ENCODE measurements at places on chromosomes 7 and 10.

DNA sequence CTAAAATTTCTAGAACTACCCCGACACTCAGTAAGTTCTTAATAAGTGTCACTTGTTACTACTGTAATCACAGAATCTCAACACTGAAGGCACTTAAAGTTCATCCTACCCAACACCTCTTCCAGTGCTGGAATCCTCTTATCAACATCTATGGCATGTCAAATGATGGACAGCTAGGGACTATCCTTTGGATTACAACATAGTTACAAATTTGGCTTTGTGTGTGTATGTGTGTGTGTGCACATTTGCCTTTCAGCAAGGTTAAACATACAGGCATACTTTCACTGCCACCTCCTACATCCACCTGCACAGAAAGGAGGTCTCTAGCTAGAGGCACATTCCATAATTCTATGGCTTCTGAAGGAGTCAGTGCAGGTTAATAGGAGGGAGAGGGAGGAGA lies 25.8 kb downstream of the PTTG1IP2 start:
- DNase-seq = no peak

DNA sequence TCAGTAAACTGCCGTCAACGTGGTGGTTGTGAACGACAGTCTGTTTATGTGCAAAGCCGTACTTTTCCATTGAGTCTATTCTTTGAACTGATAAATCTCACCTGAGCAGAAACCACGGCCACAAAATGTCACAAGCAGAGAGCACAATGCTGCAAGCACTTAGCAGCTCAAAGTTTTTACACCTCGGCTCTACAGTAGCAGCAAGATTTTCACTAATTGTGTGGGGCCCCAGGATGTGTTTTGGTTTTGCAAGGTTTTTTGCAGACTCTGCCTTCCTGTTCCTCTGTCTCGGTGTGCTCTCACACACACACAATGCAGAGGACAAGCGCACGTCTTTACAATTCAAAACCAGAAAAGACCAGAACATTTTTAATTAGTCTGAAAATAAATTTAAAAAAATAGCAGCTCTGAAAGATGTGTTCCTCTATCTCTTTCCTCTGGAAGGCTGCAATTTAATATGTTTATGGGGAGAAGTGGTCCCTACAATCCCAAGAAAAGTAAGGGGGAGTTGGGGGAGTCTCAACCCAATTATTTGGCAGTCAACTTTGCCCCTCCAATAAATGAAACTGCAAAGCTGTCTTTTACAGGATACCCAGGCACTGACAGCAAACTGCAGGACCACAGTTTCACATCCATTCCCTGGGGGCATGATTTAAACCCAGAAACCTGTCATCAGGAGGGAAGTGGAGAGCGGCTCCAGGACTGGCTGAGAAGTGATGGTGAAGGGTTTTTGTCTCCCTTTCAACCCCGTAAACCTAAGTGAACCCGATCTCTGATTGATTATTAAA lies 73.8 kb upstream of the SFMBT2 start:
- peak; percentile 37 for DNase-seq

GRCh38 chr10:50896721-50897120 lies 11.3 kb upstream of the A1CF start:
- DNase-seq = no peak

- DNase-seq = no peak
Measured at GRCh38 chr10:49734676-49735075, 27.4 kb downstream of the OGDHL start.

- no peak for DNase-seq
Measured at GRCh38 chr10:11527068-11527467, 84.4 kb downstream of the USP6NL start.

GRCh38 chr10:58967551-58968388 lies 208.7 kb upstream of the PHYHIPL start:
- no peak for DNase-seq

- DNase-seq = peak; percentile 66
Measured at GRCh38 chr10:6347391-6347951, 144.7 kb downstream of the PFKFB3 start.

DNA sequence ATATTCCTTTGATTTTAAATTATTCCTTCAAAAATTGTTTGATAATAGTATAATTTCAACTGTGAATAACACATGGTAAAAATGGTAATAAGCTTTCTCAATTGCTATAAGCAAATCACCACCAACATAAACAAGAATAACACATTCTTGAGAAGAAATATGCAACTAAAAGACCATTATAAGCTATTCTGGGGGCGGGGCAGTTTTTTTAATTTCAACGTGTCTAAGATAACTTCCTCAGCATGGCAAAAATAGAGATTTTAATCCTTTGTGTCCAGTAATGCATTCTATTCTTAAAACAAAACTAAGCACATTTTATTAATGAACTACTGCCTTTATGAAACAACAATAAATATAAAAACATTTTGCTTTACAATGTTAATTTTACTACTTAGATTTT lies 1.5 kb downstream of the DNAJC12 start:
- DNase-seq = no peak

- DNase-seq = no peak
Measured at GRCh38 chr10:67262675-67263074, 336.8 kb downstream of the LRRTM3 start.

- peak; percentile 36 for DNase-seq
Measured at GRCh38 chr10:63520500-63521415, at the start of gene REEP3. REEP3 (plus strand) TSS chr10:63521401; CDS start chr10:63521546, 145 bp downstream.
